ENCODE measurements at places on chromosomes 12 and 14.

GRCh38 chr12:105445649-105446048 is 115.2 kb downstream of the C12orf75 start:
- no peak for DNase-seq

GRCh38 chr12:132537049-132537448 is 47.1 kb downstream of the FBRSL1 start:
- DNase-seq, result no peak

GRCh38 chr14:95273001-95273978 is 46.4 kb downstream of the CLMN start:
- no peak for DNase-seq

DNA sequence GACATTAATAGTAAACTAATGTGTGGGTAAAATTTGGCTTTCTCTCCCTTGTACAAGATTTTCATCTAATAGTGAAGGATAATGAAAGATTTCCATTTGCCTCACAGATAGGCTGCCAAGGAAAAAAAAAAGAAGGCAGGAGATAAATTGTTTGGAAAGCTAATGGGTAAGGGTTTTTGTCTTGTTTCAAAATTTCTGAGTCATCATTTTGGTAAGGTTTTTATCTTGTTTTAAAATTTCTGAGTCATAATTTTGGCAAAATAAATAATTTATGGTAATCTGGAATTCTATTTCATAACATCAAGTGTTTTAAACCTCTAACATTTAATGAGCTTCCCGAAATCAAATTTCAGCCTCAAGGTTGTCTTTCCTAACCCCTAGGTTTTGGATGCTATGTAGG is 1035.7 kb upstream of the FBXO33 start:
- DNase-seq, result no peak

DNA sequence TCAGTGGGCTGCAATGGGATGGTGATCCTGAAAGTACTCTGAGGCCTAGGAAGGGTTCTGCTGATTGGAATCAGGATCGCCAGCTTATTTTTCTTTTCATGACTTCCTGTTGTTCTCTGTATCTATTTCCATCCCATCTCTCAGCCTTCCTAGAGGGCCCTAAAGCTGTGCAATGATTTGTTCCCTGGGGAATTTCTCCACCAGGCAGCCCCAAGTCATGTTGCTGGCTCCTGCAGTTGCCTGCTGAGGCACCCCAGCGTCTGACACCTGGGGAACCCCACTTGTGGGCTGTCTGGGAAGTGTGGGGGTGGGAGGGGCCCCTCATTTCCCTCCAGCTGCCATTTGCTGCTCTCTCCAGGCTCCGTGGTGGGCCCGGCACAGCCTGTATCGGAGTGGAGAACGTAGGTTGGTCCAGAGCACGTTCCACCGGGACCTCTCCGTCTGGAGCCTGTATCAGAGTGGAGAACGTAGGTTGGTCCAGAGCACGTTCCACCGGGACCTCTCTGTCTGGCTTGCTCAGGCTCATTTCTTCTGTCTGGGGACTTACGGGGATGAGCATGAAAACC is 138.3 kb downstream of the TSPAN9 start:
- no peak for DNase-seq

DNA sequence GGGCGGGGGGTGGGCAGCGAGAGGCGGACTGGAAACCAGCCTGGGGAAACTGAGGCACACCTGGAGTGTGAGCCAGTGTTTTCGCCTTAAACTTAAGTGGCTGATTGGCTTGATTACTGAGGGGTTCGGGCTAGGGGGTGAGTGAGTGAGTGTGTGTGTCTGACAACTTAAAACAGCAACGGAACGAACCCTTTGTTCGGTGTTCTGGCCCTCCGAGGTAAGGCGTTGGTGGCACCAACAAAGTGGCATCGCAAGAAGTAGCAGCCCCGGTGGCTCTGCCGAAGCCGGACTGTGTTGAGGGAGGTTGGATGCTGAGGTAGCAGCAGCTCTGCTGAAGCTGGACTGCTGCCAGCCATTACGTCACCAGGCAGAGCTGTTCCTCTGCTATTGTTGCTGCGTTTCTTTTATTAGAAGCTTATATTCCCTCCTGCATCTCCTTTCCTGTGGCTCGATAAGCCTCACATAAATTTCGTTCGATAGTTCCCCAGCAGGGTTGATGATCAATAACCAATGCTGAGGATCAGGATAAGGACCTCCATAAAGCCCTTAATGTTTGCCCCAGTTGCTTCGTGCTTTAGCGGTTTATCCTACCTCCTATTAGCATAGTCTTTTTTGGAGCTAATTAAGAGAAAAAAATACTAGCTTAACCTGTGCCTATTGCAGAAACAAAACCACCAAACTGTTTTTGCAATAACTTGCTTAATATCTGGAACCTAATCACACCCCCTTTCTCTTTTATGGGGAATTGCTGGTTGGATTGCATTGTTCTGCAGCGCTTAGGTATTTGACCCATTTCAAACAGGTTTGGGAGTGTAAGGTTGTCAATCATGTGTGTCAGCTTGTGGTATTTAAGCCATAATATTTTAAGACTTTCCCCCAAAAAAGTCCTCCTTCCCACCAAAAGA is 1.3 kb downstream of the GPR137C start:
- DNase-seq, result peak; percentile 74

GRCh38 chr12:20624718-20625117 is 70.4 kb upstream of the SLCO1C1 start:
- no peak for DNase-seq

GRCh38 chr12:38543151-38543550 is 226.6 kb downstream of the ALG10B start:
- DNase-seq, result no peak

- no peak for DNase-seq
Observed at GRCh38 chr14:24712374-24712773, 78.4 kb upstream of the GZMB start.

GRCh38 chr14:49114161-49114893 is 471.9 kb downstream of the RPS29 start:
- DNase-seq, result no peak
